ENCODE measurements at places on chromosomes 4 and X.

DNA sequence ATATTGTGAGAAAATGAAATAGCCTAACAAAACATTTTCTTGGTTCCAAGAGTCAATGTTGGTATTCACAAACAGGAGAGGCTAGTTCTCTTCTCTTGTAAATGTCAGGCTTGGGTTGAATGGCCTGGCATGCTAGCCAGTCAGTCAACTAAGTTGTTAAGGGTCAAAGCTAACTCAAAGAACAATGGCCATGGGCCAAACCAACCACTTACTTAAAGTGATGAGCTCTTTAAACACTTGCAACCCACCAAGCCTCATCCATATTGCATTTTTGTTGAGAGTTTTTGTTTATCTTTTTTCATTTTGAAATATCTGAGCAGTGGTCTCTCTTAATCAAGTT, 394.5 kb downstream of the RAB28 start:
- no peak for DNase-seq

- no peak for DNase-seq
These were observed 37.3 kb downstream of the CASP6 start for GRCh38 chr4:109665783-109666485.

GRCh38 chrX:53088136-53088974, 5.6 kb upstream of the KANTR start:
- DNase-seq = peak; percentile 90

DNA sequence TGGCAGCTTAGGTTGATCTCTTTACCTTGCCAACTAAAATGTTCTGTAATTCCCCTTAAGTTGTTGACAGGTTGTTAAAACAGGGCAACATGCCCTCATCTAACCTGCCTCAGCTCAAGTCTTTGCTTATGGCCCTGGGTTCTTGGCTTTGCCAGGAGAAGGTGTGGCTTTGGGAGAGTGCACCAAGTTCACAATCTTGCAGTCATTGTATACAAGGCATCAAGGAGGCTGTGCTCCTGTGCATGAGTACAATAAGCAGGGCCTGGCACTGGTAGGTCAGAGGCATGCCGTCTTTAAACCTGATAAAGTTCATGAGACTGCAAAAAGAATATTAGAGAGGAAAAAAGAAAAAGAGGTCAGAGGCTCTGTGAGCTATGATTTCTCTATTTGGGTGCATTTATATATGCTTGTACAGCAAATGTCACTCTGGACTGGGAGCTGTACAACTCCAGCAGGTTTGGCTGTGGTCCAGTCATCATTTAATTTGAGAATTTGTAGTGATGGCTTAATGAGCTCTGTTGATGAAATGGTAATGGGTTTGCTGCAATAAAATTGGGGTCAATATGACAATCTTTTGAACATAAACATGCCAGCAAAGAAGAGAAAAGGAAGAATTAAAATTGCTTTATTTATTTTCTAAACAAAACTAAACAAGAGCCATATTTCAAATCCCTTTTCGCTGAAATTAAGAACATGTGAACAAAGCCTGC, 30.3 kb downstream of the AREG start:
- no peak for DNase-seq

- no peak for DNase-seq
These were observed 12.2 kb upstream of the FGF2 start for GRCh38 chr4:122814426-122814825.

GRCh38 chr4:154471526-154472331, 19.9 kb downstream of the DCHS2 start:
- peak; percentile 40 for DNase-seq

- DNase-seq = no peak
These were observed 91.1 kb upstream of the ATP8A1 start for GRCh38 chr4:42747971-42748370.

GRCh38 chrX:75151827-75152592, 4.1 kb downstream of the ABCB7 start:
- no peak for DNase-seq

DNA sequence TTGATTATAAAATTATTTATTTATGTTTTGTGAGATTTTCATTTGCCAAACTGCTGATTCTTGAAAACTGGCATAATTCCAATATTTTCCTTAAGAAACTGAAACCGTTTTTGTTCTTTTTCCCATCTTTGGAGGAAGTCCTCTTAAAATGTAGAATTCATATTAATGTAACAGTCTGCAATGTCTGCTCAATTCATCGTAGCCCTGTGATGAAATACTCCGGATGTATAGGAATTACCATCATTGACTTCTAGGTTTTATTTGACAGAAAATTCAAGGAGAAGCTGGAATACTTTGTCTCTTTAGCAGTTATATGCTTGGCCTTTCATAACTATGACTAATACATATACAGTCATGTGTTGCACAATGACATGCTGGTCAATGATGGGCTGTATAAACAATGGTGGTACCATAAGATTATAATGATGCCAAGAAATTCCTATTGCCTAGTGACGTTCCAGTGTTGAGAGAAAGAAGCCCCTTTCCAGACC, 185.0 kb upstream of the GPRIN3 start:
- DNase-seq = no peak

Data from eye (tissue), 1 donor.